ENCODE measurements at places on chromosomes 13 and 19. TPM values are rescaled to one million over a fixed set of nuclear protein-coding genes. Genes with fewer than 3 reads are reported as not detected.
A peak's percentile ranks its signal among the peaks of the same experiment; 100 is the strongest.

HIF3A gene
- 1.6 TPM for total RNA-seq

PCDH17 gene
- 0.86 TPM for total RNA-seq

ZNF264 gene
- total RNA-seq = 14.7 TPM

POLR1G gene
- 6.0 TPM for total RNA-seq

PCDH9 gene
- 4.9 TPM for total RNA-seq

ZNF90 gene
- 0.24 TPM for total RNA-seq

GRCh38 chr13:61036715-61037114, 378.9 kb downstream of the PCDH20 start:
- H3K27ac ChIP-seq = no peak overlapping the region
- no peak overlapping the region for H3K4me3 ChIP-seq

DNA sequence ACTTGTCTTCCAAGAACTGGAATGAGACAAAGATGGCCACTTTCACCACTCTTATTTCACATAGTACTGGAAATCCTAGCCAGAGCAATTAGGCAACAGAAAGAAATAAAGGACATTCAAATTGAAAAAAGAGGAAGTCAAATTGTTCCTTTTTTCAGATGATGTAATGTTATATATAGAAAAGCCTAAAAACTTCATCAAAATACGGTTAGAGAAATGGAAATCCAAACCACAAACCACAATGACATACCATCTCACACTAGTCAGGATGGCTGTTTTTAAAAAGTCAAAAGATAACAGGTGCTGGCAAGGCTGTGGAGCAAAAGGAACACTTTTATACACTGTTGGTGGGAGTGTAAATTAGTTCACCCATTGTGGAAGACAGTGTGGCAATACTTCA, 113.3 kb upstream of the SPRY2 start:
- no peaks in the 10 kb centered on the region for H3K27me3 ChIP-seq
- DNase-seq = no peak
- no peaks in the 10 kb centered on the region for H3K36me3 ChIP-seq
- no peak overlapping the region for H3K4me3 ChIP-seq
- no peak overlapping the region for H3K27ac ChIP-seq

- DNase-seq = no peak
- no peak overlapping the region for H3K4me3 ChIP-seq
- no peaks in the 10 kb centered on the region for H3K27me3 ChIP-seq
- H3K27ac ChIP-seq = no peak overlapping the region
- H3K4me1 ChIP-seq = peaks cover 6% of the 10 kb centered on the region
- no peaks in the 10 kb centered on the region for H3K36me3 ChIP-seq
Observed at GRCh38 chr13:44809190-44809589, 180.1 kb downstream of the NUFIP1 start.

- no peaks in the 10 kb centered on the region for H3K36me3 ChIP-seq
- no peak overlapping the region for H3K27ac ChIP-seq
- no peaks in the 10 kb centered on the region for H3K4me1 ChIP-seq
- H3K4me3 ChIP-seq = no peak overlapping the region
Observed at GRCh38 chr19:51788029-51788428, 6.9 kb upstream of the FPR3 start.

DNA sequence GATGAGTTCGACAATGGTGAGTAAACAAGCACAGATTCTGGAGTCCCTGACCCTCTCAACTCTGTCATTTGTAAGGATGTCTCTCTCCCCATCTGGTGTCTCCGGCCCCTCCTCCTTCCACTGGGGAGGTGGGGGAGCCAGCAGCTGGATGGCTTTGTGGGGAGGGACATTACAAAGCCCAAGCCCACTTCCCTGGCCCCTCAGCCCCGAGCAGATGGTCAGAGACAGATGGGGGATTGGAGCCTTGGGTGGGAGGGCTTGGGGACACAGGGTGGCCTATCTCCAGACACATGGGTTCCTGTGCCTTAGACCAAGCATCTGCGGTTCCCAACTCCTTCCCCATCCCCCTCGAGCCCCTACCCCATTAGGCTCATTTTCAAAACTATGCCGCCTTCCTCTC, 2.5 kb downstream of the TIMM50 start:
- H3K27me3 ChIP-seq = no peaks in the 10 kb centered on the region
- peaks cover 10% of the 10 kb centered on the region for H3K4me1 ChIP-seq
- no peak overlapping the region for H3K4me3 ChIP-seq
- no peak overlapping the region for H3K27ac ChIP-seq

DNA sequence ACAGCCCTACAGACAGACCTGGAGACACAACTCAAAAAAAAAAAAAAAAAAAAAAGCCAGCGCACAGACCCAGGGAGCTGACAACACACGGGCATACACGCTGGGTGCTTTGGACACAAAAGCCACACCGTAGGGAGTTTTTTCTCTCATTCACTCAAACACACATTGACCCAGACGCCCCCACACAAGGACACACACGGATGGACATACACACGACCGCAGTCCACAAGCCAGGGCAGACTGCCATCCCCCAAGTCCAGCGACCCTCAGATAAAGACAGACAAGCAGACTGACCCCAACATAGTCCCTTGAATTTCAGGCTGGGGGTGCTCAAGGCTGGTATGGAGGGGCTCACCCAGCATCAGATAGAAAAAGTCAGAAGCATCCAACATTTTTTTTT, 12.0 kb upstream of the TUBB4A start:
- H3K4me1 ChIP-seq = peaks cover 7% of the 10 kb centered on the region
- H3K27me3 ChIP-seq = no peaks in the 10 kb centered on the region
- H3K4me3 ChIP-seq = no peak overlapping the region

- H3K36me3 ChIP-seq = no peaks in the 10 kb centered on the region
- H3K27ac ChIP-seq = no peak overlapping the region
- DNase-seq = no peak
- H3K4me1 ChIP-seq = no peaks in the 10 kb centered on the region
- H3K27me3 ChIP-seq = no peaks in the 10 kb centered on the region
Observed at GRCh38 chr13:60583196-60583888, 186.3 kb downstream of the TDRD3 start.

GRCh38 chr19:51016798-51017683, 2.5 kb downstream of the KLK10 start:
- no peaks in the 10 kb centered on the region for H3K4me1 ChIP-seq
- peak overlapping the region; percentile 32 for H3K4me3 ChIP-seq
- H3K27me3 ChIP-seq = no peaks in the 10 kb centered on the region
- DNase-seq = no peak

- H3K4me3 ChIP-seq = no peak overlapping the region
- H3K4me1 ChIP-seq = no peaks in the 10 kb centered on the region
- no peak overlapping the region for H3K27ac ChIP-seq
- H3K36me3 ChIP-seq = no peaks in the 10 kb centered on the region
- H3K27me3 ChIP-seq = peaks cover 29% of the 10 kb centered on the region
Observed at GRCh38 chr19:3831601-3832000, 37.2 kb downstream of the ZFR2 start.

GRCh38 chr19:48965040-48965805, at the start of gene FTL:
FTL (plus strand) TSS chr19:48965309; CDS start chr19:48965508, 199 bp downstream.
- peak; percentile 99 for DNase-seq
- H3K36me3 ChIP-seq = peaks cover 34% of the 10 kb centered on the region
- peaks cover 36% of the 10 kb centered on the region for H3K4me1 ChIP-seq
- peak within 1 kb of the TSS; percentile 94 for H3K4me3 ChIP-seq

- no peak for DNase-seq
- no peaks in the 10 kb centered on the region for H3K36me3 ChIP-seq
- no peak overlapping the region for H3K4me3 ChIP-seq
- H3K27me3 ChIP-seq = no peaks in the 10 kb centered on the region
- no peak overlapping the region for H3K27ac ChIP-seq
Observed at GRCh38 chr13:106118050-106118449, 417.4 kb downstream of the EFNB2 start.

- no peaks in the 10 kb centered on the region for H3K36me3 ChIP-seq
- H3K27ac ChIP-seq = no peak overlapping the region
- no peaks in the 10 kb centered on the region for H3K27me3 ChIP-seq
Observed at GRCh38 chr13:98967491-98967890, 10.4 kb downstream of the DOCK9 start.

- no peaks in the 10 kb centered on the region for H3K4me1 ChIP-seq
- H3K27ac ChIP-seq = no peak overlapping the region
- H3K4me3 ChIP-seq = no peak overlapping the region
- H3K36me3 ChIP-seq = no peaks in the 10 kb centered on the region
- no peaks in the 10 kb centered on the region for H3K27me3 ChIP-seq
Observed at GRCh38 chr13:73090116-73090822, 31.5 kb downstream of the KLF5 start.

DNA sequence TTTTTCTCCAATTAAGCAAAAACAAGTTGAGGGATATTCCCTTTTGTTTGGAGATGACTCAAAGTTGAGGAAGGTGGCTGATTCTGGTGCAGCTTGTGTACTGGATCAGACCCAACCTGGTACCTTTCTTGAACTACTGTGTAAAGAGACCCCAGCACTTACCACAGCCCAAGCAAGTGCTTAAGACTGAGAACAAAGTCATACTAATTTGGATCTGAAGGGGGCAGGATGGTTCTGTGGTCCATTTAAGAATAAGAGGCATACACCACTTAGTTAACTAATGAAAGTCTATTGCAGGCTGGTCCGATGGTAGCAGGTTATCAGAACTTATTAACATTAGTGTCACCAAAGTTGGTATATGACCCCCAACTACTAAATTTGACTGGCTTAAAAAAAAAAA, 6.3 kb downstream of the THSD1 start:
- H3K4me3 ChIP-seq = no peak overlapping the region
- H3K36me3 ChIP-seq = no peaks in the 10 kb centered on the region
- H3K27me3 ChIP-seq = no peaks in the 10 kb centered on the region
- no peak for DNase-seq
- no peaks in the 10 kb centered on the region for H3K4me1 ChIP-seq
- no peak overlapping the region for H3K27ac ChIP-seq

DNA sequence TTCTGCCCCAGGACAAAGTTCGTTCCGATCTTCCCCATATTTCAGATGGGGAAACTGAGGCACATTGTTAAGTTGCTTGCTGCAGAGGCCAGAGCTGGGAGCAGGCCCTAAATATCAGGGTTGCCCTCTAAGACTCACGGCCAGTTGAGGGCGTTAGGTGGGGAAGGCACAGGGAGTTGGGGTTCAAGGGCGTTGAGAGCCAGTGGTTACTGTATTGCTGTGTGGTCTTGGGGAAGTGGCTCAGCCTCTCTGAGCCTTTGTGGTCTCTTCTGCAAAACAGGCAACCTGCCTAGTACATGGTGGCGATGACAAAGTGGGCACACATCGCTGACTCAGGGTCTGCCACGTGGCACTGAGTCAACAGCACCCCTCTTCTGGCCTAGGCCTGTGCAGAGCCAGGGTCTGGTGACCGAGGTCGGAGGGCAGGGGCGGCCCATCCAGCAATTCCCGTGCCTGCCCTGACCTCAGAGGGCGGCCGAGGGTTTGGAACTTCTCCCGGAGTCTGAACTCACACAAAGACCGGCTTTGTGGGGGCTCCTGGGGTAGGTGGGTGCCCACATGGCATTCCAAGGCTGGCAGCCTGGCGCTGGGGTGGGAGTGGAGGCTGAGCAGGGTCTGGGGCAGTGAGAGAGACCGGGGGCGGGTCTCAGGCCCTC, 10.2 kb downstream of the TNFAIP8L1 start:
- H3K27me3 ChIP-seq = no peaks in the 10 kb centered on the region
- DNase-seq = no peak
- H3K27ac ChIP-seq = no peak overlapping the region
- H3K4me1 ChIP-seq = peaks cover 10% of the 10 kb centered on the region
- peaks cover 12% of the 10 kb centered on the region for H3K36me3 ChIP-seq

GRCh38 chr13:46753137-46753536, 43.8 kb downstream of the ESD start:
- H3K4me1 ChIP-seq = no peaks in the 10 kb centered on the region
- no peak overlapping the region for H3K4me3 ChIP-seq
- no peak for DNase-seq

DNA sequence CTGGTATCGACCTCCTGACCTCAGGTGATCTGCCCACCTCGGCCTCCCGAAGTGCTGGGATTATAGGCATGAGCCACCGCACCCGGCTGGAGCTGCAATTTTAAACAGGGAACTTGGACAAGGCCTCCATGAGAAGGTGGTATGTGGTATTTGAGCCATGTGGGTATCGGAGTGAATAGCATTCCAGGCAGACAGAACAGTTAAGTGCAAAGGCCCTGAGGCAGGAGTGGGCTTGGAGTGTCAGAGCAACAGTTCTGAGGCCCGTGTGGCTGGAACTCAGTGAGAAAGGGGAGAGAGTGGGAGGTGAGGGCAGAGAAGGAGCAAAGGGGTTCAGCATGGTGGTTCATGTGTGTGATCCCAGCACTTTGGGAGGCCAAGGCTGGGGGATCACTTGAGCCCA, 2.9 kb downstream of the RCN3 start:
- H3K4me3 ChIP-seq = no peak overlapping the region
- H3K27me3 ChIP-seq = no peaks in the 10 kb centered on the region
- no peak overlapping the region for H3K27ac ChIP-seq
- H3K4me1 ChIP-seq = peaks cover 10% of the 10 kb centered on the region
- H3K36me3 ChIP-seq = no peaks in the 10 kb centered on the region
- DNase-seq = no peak

- H3K4me1 ChIP-seq = no peaks in the 10 kb centered on the region
- H3K27ac ChIP-seq = no peak overlapping the region
- H3K4me3 ChIP-seq = no peak overlapping the region
- peaks cover 18% of the 10 kb centered on the region for H3K27me3 ChIP-seq
Observed at GRCh38 chr13:20305587-20305986, 73.5 kb upstream of the GJB6 start.

DNA sequence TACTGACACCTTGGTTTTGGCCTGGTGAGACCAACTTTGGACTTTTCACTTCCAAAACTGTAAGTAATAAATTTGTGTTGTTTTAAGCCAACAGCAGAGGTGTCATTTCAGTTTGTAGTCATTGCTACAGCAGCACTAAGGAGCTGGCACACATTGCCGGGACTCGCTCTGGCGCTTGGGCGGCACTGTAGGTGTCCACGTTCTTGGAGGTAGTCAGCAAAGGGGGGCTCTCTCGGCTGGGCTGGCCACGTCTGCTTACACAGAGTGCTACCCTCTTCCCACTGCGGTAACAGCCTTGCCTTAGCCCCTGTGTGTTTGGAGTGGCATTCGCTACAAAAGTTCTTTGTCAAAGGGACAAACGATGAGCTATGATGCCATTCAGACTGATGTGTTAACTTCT, 44.7 kb downstream of the HTR2A start:
- no peak overlapping the region for H3K4me3 ChIP-seq
- no peak for DNase-seq
- no peaks in the 10 kb centered on the region for H3K27me3 ChIP-seq

DNA sequence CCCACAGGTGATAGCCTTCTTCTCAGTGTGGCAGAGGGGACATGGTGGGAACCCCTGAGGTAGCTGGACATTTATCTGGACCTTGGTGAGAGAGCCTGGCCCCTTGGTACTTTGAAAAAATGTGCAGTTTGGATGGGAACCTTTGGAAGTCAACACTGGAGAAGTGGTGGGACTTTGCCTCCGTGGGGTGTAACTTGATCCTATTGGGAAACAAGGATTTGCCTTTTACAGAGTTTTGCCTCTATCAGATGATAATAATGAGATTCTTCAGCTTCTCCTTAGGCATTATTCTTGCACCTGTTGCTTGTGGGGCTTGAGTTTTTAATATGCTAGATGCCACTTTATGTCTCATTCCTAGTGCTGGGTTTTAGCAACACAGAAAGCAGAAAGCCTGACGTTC, 99.0 kb downstream of the ERCC5 start:
- H3K4me3 ChIP-seq = no peak overlapping the region
- no peaks in the 10 kb centered on the region for H3K4me1 ChIP-seq
- H3K27ac ChIP-seq = no peak overlapping the region
- H3K27me3 ChIP-seq = no peaks in the 10 kb centered on the region
- H3K36me3 ChIP-seq = no peaks in the 10 kb centered on the region
- DNase-seq = no peak

Measured in psoas muscle (tissue), 8 donors.